ENCODE measurements at places on chromosomes 6 and 20.
A peak's percentile ranks its signal among the peaks of the same experiment; 100 is the strongest.

DNA sequence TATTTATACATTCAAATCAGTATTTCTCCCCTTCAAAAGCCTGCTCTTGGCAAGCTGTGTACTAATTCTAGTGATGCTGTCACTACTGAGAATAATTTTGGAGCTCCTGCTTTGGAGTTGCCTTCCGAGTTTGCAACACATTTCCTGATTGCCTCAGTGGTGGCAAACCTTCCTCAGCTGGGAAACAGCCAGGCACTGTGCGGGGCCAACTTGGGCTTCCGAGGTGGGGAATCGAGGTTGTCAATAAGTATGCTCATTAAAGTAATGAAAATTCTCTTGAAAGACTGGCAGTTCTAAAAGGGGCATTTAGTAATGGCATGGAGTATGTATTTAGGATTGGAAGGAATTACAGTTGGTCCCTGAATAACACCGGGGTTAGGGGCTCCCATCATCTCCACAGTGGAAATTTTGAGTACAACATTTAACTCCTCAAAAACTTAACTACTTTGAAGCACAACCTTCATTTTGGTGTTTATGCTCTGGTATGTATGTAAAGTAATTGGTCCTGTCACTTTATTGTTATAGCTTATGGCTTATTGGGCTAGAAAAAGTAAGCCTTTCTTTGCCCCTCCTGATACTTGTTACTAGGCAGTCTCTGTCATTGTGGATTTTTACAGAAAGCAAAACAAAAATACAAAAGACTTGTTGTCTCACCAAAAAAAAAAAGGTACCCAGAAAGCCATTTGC, 2.7 kb downstream of the PAQR8 start:
- no peak for DNase-seq

DNA sequence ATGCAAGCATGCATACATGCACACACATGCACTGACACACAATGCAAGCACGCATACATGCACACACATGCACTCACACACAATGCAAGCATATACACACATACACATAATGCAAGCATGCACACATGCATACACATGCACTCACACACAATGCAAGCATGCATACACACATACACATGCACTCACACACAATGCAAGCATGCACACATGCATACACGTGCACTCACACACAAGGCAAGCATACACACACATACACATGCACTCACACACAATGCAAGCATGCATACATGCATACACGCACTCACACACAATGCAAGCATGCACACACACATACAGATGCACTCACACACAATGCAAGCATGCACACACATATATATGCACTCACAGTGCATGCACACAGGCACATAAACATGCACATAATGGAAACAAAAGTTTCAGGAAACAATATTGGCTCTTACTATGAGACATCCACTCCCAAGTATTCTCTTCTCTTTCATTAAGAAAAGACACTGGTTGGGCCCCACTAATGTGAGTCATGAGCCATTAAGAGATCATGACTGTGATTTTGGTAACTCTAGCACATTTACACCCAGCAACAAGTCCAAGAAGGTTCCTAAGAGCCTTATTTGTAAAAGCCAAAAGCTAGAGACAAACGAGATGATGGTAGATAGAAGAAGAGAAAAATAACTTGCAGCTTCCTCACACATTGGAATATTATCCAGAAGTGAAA, 22.2 kb downstream of the APCDD1L start:
- DNase-seq, result no peak

GRCh38 chr6:37126961-37127616, 42.9 kb upstream of the PIM1 start:
- DNase-seq, result no peak

DNA sequence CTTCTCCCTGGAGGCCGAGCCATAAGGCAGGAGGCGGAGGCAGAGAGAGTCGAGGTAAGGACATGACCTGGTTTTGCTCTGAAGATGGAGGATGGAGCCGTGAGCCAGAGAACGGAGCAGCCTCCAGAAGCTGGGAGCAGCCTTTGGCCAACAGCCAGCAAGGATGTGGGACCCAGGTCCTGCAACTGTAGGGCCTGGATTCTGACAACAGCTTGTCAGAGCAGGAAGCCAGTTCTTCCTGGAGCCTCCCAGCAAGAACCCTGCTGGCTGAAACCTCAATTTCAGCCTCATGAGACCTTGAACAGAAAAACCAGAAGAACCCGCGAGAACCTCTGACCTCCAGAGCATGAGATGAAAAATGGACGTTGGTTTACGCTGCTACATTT, 13.4 kb upstream of the MRGBP start:
- no peak for DNase-seq

- peak; percentile 24 for DNase-seq
Measured at GRCh38 chr6:104940893-104941728, 15.8 kb upstream of the LIN28B start.

DNA sequence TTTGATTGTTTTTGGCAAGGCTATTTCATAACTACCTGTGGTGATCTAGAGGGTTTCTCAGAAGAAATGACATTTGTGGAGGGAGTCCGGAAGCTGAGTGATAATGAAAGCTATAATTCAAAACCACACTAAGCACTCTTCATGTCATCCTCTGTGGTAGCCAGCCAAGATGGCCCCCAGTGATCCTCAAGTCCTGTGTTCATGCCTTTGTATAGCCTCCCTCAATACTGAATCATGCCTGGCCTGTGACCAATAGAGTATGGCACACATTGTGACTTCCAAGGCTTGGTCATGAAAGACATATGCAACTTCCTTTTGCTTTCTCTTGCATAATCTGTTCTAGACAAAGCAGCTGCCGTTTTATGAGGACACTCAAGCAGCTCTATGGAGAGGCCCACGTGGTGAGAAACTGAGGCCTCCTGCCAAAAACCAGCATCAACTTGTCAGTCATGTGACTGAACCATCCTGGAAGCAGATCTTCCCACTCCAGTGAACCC, 12.8 kb upstream of the DNAAF9 start:
- DNase-seq, result peak; percentile 15

DNA sequence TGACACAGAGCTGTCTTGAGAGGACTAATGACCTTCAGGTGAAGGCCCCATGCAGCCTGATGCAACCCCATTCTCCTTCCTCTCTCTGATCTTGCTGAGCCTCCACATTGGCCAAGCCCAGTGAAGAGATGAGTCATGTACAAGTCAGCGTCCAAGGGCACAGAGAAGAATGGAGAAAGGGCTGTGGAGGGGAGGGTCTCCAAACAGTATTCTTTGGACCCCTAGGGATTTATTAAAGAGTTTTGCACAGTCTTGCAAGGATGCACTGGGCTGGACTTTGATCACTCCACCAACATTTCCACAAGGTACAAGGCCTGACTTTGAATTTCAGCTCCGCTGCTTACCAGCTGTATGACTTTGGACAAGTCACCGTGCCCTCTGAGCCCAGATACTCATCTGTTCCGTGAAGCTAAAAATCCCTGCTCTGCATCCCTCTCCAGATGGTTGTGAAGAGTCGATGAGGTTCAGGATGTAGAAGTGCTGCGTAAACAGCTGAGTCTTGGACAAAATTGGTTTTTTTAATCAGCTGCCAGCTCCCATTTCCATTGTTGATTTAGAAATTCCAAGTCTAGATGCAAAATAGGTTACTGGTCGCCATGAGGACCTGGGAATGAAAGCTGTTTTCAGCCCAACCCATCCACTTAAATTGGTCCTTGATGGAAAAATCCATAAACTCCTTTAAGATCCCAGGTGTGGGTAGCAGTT, 14.1 kb upstream of the KCNG1 start:
- DNase-seq, result no peak

GRCh38 chr20:15287329-15287728, 949.9 kb upstream of the FLRT3 start:
- no peak for DNase-seq

DNA sequence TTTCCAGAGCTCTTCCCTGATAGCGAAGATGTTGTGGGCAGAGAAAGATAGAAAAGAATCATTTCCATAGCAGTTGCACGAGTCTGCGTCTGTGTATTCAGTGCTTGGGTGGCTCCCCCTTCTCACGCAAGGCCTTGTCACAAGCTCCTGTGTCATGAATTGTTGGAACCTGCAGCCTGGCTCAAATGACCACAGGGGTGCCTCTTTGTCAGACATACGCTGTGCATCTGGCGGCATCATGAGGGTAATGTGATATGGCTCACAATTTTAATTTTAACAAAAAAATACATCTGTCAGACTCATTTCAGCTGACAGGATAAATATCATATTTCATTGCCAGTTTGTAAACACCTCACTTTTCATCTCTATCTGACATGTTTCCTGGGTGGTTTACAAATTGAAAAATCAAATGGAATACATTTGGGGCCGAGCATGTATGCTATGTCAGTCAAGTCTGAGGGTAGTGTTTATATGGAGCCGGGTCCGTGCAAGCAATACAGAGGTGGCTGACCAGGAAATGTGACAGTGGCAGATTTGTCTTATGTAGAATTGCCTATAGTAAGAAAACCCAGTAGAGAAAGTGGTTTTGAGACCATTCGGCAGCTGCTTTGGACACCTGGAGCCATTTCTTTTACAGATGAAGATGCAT, 90.9 kb downstream of the CAP2 start:
- DNase-seq, result peak; percentile 63

All from SHP77 treated with DMSO at 0.1 percent for 48 hours (cell line).